Neural crest cell (in vitro differentiated cells): ENCODE measurements at places on chromosomes 6 and 20. TPM values are rescaled to one million over a fixed set of nuclear protein-coding genes. Genes with fewer than 3 reads are reported as not detected.
A peak's percentile ranks its signal among the peaks of the same experiment; 100 is the strongest.

GRCh38 chr6:52590152-52590891 lies 13.5 kb upstream of the TRAM2 start:
- H3K36me3 ChIP-seq = no peaks in the 10 kb centered on the region
- H3K27ac ChIP-seq = no peak overlapping the region
- no peak for DNase-seq
- peaks cover 8% of the 10 kb centered on the region for H3K4me1 ChIP-seq
- no peaks in the 10 kb centered on the region for H3K27me3 ChIP-seq
- no peak overlapping the region for H3K4me3 ChIP-seq

- DNase-seq = no peak
- no peak overlapping the region for H3K27ac ChIP-seq
- H3K36me3 ChIP-seq = no peaks in the 10 kb centered on the region
- H3K4me1 ChIP-seq = peaks cover 10% of the 10 kb centered on the region
Measured at GRCh38 chr6:105600336-105601260, 197.7 kb upstream of the PREP start.

Gene PNLDC1
- total RNA-seq = 0.49 TPM in 1 of 2 replicates, not detected in the other

Gene MKKS
- 21.1 and 22.3 TPM in 2 replicates for total RNA-seq

Gene ZBP1
- total RNA-seq = not detected in 2 replicates

Gene SLC32A1
- 0.09 and 0.16 TPM in 2 replicates for total RNA-seq

DNA sequence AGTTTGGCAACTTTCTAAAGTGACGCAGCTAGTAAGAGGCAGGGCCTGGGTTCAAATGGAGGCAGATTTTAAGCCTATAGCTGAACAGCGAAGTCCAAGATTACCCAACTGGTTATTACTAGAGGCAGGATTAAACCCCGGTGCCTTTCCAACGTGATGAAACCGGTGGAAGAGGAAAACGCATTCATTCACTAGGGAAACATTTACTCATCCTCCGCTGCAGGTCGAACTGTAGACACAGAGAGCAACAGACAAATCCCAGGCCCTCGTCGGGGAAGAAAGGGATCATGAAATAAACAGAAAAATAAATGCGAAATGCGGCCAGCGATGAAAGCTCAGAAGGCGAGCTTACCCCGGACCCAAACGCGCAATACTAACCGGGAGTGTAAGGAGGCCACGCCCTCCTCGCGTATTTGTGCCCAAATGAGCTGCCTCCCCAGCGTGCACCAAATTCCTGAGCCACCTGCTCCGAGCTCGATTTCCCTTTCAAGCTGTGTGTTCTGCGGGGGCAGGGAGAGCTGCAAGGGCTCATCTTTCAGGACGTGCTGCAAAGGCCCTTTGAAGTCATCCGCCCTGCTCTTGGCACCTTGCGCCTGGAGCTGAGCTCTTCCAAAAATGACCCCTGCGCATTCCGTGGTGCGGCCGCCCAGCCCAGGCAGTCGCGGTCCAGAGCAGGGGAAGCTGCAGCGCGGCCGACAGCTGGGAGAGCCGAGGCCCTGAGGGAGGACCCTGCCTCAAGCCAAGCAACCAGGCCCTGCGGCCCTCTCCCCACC lies 46.9 kb downstream of the PDYN start:
- no peak overlapping the region for H3K27ac ChIP-seq
- H3K4me3 ChIP-seq = peak overlapping the region; percentile 45
- no peaks in the 10 kb centered on the region for H3K36me3 ChIP-seq
- H3K27me3 ChIP-seq = peaks cover 74% of the 10 kb centered on the region

DNA sequence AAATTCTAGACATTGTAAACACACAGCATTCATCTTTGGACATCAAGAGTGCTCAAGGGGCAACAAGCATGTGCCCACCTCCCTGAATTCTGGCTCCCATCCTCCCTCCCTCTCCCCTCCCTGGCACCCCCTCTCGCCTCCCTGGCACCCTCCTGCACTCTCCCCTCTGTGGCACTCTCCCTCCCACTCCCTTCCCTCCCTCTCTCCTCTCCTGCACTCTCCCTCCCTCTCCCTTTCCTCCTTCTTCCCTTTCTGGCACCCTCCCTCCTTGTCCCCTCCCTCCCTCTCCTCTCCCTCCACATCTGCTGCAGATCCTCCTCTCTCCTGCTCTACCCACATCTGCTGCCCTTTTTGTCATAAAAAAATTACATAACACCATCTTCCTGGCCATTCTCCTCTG lies 113.0 kb upstream of the SLC22A23 start:
- no peaks in the 10 kb centered on the region for H3K36me3 ChIP-seq
- H3K4me3 ChIP-seq = no peak overlapping the region
- no peak overlapping the region for H3K27ac ChIP-seq
- no peaks in the 10 kb centered on the region for H3K27me3 ChIP-seq
- no peak for DNase-seq

DNA sequence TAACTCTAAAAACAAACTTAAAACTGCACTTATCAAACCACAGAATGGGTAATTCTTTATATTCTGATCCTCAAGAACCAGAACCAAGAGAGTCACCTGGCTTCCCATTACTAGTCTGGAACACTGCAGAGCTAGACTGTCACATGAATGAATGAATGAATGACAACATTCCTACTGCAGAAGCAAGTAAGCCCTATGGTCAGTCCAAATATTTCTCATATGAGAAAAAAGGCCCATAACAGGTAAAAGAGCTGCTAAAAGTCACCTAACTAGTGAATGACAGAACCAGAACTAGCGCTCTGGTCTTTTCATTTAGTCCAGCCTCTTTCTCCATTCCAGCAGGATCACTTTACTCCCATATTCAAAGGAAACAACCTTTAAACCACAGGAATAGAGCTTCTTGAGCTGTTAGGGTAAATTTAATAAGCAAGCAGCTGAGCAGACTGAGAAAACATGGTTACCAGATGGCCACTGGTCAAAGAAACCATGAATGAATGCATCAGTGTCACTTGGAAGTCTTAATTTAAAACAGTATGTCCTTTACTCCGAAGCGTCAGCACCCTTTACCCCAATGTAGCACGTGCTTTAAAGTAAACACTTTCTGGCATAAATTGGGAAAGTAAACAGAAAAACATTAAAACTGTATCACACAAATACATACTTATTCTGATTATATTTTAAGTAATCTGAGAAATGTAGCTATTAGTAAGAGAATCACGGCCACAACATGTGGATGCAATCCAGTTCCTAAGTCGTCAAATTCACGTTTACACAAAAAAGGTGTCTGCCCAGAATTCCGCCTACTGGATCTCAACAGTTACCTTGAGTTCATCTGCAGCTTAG lies 1.4 kb downstream of the PREP start:
- H3K4me3 ChIP-seq = peak overlapping the region; percentile 94
- no peaks in the 10 kb centered on the region for H3K36me3 ChIP-seq
- DNase-seq = no peak
- H3K27ac ChIP-seq = no peak overlapping the region
- H3K4me1 ChIP-seq = peaks cover 58% of the 10 kb centered on the region

Gene ZFP64
- total RNA-seq = 25.5 and 27.1 TPM in 2 replicates

DNA sequence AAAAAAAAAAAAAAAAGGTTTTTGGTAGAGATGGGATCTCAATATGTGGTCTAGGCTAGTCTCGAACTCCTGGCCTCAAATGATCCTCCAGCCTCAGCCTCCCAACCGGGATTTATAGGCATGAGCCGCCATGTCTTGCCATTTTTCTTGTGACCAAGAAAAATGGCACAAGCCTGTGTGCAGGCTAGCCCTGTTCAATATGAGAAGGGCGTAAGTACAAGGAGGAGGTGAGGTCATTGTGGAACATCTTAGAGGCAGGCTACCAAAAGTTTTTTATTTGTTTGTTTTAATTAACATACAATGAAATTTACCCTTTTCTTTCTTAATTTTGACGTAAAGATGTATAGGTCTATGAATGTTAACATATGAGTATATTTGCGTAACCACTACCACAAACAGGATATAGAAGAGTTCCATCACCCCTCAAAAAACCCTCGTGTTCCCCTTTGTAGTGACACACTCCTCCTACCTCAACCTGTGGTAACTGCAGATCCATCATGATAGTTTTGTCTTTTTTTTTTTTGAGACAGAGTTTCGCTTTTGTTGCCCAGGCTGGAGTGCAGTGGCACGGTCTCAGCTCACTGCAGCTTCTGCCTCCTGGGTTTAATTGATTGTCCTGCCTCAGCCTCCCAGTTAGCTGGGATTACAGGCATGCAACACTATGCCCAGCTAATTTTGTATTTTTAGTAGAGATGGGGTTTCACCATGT lies 28.3 kb upstream of the KIF3B start:
- DNase-seq = no peak
- no peaks in the 10 kb centered on the region for H3K36me3 ChIP-seq
- no peaks in the 10 kb centered on the region for H3K27me3 ChIP-seq
- no peaks in the 10 kb centered on the region for H3K4me1 ChIP-seq

GRCh38 chr6:150528648-150529285 lies 70.9 kb upstream of the PLEKHG1 start:
- peak; percentile 23 for DNase-seq
- H3K4me1 ChIP-seq = peaks cover 17% of the 10 kb centered on the region
- no peak overlapping the region for H3K4me3 ChIP-seq
- H3K36me3 ChIP-seq = no peaks in the 10 kb centered on the region
- peaks cover 2% of the 10 kb centered on the region for H3K27me3 ChIP-seq

Gene PRRC2A
- total RNA-seq = 347 and 356 TPM in 2 replicates

DNA sequence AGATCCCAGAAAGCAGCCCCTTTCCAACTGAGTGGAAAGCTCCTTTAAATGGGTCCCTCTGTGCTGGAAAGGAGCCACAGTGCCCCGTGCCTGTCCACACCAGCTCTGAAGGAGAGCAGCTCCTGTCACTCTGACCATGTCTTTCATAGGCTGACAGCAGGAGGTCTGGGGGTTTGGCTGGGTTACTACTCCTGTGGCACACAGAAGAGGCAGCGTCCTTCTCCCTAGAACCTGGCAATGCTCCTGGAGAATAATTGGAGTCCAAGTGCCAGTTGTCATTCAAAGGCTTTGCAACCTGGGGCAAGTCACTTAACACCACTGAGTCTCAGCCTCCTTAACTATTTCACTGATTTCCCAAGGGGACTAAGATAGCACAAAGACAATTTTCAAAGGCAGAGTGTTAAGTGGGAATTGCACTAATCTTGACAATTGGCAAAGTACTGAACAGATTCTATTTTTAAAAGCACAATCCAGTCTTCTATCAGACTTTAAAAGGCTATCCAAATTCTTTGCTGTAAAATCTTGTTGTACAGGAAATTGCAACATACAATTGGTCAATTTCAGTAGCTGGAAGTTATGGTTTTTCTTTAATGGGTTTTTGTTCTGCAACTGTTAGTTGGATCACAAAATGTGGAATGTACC lies 457.2 kb downstream of the KIF16B start:
- peaks cover 10% of the 10 kb centered on the region for H3K36me3 ChIP-seq
- H3K27ac ChIP-seq = no peak overlapping the region
- DNase-seq = no peak
- H3K4me3 ChIP-seq = no peak overlapping the region
- H3K4me1 ChIP-seq = peaks cover 10% of the 10 kb centered on the region
- no peaks in the 10 kb centered on the region for H3K27me3 ChIP-seq

- no peaks in the 10 kb centered on the region for H3K27me3 ChIP-seq
- H3K4me1 ChIP-seq = peaks cover 19% of the 10 kb centered on the region
- H3K27ac ChIP-seq = no peak overlapping the region
- H3K4me3 ChIP-seq = no peak overlapping the region
- H3K36me3 ChIP-seq = no peaks in the 10 kb centered on the region
Measured at GRCh38 chr6:105510746-105511145, 107.9 kb upstream of the PREP start.

Gene CDH26
- total RNA-seq = 0.86 and 0.89 TPM in 2 replicates

DNA sequence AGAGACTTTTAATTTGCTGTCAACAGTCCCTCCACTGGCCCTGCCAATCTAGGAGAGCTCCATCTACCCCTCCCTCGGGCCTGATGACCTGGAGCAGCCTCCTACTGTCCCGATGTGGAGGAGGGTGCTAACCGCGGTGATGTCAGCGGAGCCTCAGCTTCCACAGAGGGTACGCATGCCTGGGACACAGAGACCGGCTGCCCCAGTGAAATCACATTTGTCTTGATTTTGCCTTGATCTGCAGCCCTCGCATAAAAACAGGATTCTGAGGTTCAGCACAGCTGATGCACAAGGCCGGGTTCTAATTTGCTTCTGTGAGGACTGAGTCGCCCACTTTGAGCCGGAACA lies 77.6 kb downstream of the STK35 start:
- no peak overlapping the region for H3K27ac ChIP-seq
- no peaks in the 10 kb centered on the region for H3K36me3 ChIP-seq
- DNase-seq = no peak
- H3K4me1 ChIP-seq = no peaks in the 10 kb centered on the region

- no peak overlapping the region for H3K4me3 ChIP-seq
- no peaks in the 10 kb centered on the region for H3K4me1 ChIP-seq
- no peaks in the 10 kb centered on the region for H3K36me3 ChIP-seq
- H3K27ac ChIP-seq = no peak overlapping the region
Measured at GRCh38 chr6:159324596-159324995, 155.4 kb downstream of the FNDC1 start.

Gene ZNF343
- 9.1 and 12.8 TPM in 2 replicates for total RNA-seq

Gene DDX43
- total RNA-seq = not detected in 2 replicates

Gene ZBTB46
- total RNA-seq = 23.7 and 23.8 TPM in 2 replicates

Gene PNPLA1
- not detected in 2 replicates for total RNA-seq

DNA sequence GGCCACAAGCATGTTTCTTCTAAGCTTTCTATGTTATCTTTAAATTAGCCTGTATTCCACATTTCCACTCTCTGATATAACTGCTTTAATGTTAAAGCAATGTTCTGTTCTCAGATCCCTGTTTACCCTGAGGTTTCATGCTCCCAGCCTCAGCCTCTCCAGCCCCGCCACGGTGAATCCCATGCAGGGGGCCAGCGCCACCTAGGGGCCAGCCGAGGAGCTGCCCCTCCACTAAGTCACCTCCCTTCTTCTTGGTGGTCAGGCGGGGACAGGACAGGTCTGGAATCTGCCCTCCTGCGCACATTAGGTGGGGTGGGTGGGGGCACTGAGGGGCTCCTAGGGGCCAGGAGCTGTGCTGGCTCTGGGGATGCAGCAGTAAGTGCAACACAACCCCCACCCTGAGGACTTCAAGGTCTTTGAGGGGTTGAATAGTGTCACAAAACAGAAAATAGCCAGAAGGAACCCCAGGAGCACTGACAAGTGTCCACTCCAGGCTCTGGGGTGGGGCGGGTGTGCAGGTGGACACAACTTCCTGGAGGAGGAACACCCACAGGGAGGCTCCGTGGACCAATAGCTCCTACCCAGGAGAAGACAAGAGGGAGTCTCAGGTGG lies 61.6 kb downstream of the RAB44 start:
- no peak overlapping the region for H3K4me3 ChIP-seq
- no peaks in the 10 kb centered on the region for H3K36me3 ChIP-seq
- H3K27me3 ChIP-seq = peaks cover 3% of the 10 kb centered on the region
- no peak overlapping the region for H3K27ac ChIP-seq
- DNase-seq = peak; percentile 92

DNA sequence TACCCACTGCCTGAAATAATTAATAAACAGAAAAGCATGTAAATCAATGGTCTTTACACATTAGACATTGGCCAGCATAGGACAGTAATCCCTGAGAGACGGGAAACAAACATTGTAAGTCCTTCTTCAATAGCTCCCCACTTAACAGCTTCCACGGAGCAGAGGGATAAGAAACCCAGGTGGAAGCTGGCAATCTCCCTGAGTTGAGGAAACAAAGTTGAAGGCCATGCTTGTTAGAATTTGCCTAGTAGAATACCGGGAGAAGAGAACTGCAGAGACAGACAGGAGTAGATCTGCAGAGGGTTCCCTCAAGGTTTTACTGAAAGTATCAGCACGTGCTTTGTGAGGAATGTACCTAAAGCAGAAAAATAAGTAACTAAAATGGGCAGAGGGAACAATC lies 33.9 kb downstream of the REV3L start:
- H3K27ac ChIP-seq = no peak overlapping the region
- peaks cover 6% of the 10 kb centered on the region for H3K4me1 ChIP-seq
- H3K27me3 ChIP-seq = no peaks in the 10 kb centered on the region
- no peak for DNase-seq
- H3K36me3 ChIP-seq = no peaks in the 10 kb centered on the region

Gene RPP21
- 60.6 and 64.8 TPM in 2 replicates for total RNA-seq

- peak overlapping the region; percentile 94 for H3K4me3 ChIP-seq
- peaks cover 41% of the 10 kb centered on the region for H3K4me1 ChIP-seq
- H3K36me3 ChIP-seq = peaks cover under 1% of the 10 kb centered on the region
Measured at GRCh38 chr6:99347804-99348203, 1.7 kb downstream of the FAXC start.
